ENCODE measurements at places on chromosomes 3 and 15.
A peak's percentile ranks its signal among the peaks of the same experiment; 100 is the strongest.

GRCh38 chr15:27550635-27551034 lies 548.5 kb downstream of the OCA2 start:
- DNase-seq = no peak

DNA sequence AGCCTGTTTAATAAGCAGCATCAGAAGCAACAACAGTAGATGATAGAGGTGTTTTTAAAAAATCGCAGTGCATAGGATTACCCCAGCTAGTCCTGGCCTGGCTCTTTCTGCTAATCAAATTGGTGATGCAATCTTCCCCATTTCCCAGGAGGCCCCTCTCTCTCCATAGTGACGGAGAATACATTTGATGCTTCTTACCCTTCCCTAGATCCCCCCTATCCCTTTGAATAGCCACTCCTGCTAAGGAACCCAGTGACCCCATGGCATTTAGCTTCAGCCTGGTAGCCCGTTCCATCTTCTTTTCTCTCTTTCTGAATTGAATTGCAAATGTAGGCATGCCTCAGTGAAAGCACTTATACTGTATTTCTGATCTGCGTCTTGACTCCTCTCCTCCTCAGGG lies 223.6 kb upstream of the GAP43 start:
- no peak for DNase-seq

DNA sequence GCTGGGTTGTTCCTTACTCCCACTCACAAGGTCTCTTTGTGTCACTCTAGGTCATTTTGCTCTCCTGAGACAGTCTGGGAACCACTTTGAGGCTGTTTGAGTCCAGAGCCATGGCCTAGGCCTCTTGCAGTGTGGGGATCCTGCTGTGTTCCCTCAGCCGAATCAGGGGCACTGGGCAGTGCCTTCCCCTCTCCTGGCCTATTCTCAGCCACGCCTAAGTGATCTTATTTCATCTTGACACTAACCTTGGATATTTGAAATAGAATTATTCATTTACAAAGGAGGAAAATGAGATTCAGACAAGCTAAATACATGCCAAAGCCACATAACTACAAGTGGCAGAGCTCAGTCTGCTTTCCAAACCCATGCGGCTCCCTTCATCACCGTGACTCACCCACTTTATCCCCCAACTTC lies 557.2 kb upstream of the TBL1XR1 start:
- DNase-seq = no peak

DNA sequence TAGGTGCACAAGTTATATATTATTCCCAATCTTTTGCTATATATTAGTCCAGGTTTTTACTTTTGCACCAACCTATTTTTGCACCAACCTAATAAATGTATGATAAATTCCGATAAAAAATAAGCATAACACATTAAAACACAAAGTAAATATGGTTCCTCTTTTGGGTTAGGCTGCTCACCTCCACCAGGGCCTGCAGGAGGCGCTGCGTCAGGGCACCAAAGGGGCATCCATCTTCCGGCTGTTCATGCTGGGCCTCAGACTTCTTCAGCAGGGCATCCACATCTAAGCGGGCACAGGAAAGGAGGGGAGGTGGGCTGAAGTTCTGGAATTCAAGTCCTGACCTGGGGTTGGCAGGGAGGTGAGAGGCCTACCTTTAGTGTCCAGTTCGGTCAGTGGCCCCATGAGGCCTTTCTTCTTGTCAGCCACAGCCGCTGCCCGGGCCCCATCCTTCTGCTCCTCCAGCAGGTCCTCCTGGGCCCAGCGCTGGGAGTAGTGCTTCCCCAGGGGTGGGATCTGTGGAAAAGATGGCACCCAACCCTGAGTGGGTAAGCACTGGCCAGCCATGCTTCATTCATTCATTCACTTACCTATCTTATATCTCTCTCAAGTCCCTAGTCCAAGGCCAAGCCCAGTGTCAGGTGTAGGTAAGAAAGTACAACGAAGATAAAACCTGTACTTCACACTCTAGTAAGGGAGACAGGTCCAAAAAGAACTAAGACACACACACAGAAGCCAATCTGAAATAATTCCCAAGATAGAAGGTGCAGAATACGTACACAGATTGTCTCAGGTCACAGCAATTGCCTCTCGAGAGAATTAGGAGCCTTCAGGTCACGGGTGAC lies 5.2 kb downstream of the TADA3 start:
- DNase-seq = no peak

- no peak for DNase-seq
Measured at GRCh38 chr3:143951351-143951971, 20.2 kb upstream of the DIPK2A start.

GRCh38 chr15:70033529-70034140 lies 64.1 kb downstream of the TLE3 start:
- peak; percentile 5 for DNase-seq
